ENCODE measurements at places on chromosomes 1 and 21. TPM values are rescaled to one million over a fixed set of nuclear protein-coding genes. Genes with fewer than 3 reads are reported as not detected.
A peak's percentile ranks its signal among the peaks of the same experiment; 100 is the strongest.

Gene PCSK9
- 11.1 TPM for total RNA-seq

Gene CFAP74
- total RNA-seq: 0.49 TPM

Gene LCE6A
- 4.4 TPM for total RNA-seq

Gene TSTD1
- total RNA-seq: 29.3 TPM

Gene IGSF9
- 8.4 TPM for total RNA-seq

Gene FHAD1
- total RNA-seq: 1.4 TPM

DNA sequence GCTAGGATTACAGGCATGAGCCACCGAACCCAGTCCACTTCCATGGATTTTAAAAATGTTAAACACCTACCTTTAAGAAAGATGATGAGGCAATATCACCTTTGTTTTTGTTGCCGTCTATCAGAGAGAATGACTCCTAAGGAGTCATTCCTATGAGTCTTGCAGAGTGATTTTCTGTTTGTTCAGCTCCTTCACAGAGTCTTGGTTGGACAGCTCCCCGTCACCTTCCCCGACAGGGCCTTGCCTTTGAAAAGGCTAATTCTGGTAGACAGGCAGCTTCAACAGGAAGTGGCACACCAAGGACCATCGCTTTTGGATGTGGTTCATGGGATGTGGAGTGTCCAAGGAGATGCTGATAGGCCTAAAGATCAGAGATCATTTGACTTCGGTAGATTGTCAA lies 17.5 kb downstream of the ZBTB18 start:
- DNase-seq: no peak

- DNase-seq: no peak
Measured at GRCh38 chr1:201346987-201347386, 30.5 kb downstream of the TNNT2 start.

- no peak for DNase-seq
Measured at GRCh38 chr1:96519851-96520578, 201.6 kb upstream of the PTBP2 start.

GRCh38 chr21:38911484-38912101 lies 105.9 kb downstream of the ETS2 start:
- no peak for DNase-seq

GRCh38 chr1:101238681-101239094 lies 1.9 kb downstream of the S1PR1 start:
- peak; percentile 73 for DNase-seq

- no peak for DNase-seq
Measured at GRCh38 chr1:1907098-1907736, 7.8 kb upstream of the CALML6 start.

- DNase-seq: no peak
Measured at GRCh38 chr21:43731476-43731875, 12.5 kb downstream of the PDXK start.

DNA sequence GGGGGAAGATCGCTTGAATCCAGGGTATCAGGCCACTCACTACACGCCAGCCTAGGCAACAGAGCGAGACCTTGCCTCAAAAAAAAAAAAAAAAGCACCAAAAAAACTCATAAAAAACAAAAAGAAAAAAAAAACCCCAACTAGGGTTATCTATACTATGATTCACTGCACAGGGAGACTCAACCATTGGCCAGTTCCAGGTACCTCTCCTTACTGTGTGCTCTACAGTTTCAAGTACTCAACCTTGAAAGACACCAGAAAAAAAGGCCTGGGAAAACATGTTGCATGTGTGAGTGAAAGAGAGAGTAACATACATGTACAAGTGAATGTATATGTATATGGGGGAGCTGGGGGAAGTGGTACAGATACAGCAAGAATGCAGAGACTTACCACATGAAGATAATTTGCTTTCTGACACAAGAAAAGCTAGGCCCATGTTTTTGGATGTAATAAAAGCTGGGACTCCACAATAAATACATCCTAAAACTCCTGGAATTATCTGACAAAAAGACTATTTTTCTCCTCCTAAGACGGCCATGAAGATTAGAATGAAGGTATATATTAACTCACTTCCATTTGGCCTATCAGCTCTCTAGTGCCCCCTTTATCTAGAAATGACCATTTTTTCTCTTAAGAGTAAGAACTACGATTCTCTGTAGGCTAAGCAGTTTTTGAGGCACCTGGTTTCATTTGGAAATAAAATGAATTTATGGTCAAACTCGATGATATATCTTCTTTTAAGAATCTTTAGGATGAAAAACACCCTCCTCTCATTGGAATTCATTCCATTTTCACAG lies 52.2 kb downstream of the SLC27A3 start:
- no peak for DNase-seq

- no peak for DNase-seq
Measured at GRCh38 chr1:27572019-27572678, 31.8 kb downstream of the AHDC1 start.

DNA sequence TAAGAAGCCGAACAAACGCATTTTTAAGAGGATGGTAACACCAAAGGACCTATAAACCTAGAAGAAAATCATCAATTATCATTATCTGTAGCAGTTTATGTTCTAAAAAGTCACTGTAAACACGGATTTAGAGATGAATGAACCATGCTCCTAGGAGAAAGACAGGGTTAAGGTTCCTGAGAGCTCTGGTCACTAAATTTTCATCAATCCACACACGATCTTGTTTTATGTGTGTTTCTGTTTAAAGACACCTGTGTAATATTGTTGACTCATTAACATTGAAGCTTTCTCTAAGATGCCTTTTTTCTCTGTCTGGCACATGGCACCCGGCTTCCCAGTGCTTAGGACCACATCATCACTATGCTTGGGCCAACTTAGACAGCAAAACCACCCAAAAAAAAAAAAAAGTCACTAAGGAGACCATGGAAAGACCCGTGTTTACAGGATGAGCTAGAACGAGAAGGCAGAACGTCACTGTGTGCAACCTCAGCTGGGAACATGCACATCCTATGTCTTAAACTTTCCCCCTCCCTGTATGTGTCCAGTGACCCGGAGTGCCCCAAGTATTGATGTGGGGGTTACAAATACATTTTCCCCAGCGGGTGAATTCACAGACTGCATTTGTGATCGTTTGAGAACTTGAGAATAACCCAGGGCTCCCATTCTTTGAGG lies 55.8 kb upstream of the PDE9A start:
- no peak for DNase-seq

GRCh38 chr1:236851871-236852270 lies 56.8 kb downstream of the MTR start:
- no peak for DNase-seq

DNA sequence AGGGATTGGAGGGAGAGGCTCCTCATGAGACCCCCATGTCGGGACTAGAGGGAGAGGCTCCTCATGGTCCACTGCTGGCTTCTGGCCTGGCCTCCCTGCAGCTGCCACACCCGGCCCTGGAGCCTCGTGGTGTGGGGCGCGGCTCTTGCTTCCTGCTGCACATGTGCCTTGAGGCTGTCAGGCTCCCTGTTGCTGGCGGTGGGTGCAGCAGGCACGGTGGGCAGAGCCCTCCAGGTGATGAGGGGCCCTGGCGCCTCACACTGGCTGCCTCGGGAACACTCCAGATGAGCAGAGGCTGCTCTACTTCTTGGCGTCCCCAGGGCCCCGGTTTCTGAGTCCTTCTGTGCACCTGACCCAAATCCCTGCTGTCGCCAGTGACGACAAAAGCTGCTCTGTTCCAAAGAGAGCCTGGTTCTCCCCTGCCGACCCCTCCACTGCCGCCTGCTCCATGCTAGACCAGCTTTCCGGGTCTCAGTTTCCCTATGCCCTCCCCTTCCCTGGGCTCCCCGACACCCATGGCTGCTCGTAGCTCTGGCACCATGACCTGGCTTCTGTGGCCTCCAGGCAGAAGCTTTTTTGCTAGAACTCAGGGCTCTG lies 9.7 kb upstream of the ATAD3B start:
- DNase-seq: no peak
